ENCODE measurements at places on chromosomes 2 and 18.

DNA sequence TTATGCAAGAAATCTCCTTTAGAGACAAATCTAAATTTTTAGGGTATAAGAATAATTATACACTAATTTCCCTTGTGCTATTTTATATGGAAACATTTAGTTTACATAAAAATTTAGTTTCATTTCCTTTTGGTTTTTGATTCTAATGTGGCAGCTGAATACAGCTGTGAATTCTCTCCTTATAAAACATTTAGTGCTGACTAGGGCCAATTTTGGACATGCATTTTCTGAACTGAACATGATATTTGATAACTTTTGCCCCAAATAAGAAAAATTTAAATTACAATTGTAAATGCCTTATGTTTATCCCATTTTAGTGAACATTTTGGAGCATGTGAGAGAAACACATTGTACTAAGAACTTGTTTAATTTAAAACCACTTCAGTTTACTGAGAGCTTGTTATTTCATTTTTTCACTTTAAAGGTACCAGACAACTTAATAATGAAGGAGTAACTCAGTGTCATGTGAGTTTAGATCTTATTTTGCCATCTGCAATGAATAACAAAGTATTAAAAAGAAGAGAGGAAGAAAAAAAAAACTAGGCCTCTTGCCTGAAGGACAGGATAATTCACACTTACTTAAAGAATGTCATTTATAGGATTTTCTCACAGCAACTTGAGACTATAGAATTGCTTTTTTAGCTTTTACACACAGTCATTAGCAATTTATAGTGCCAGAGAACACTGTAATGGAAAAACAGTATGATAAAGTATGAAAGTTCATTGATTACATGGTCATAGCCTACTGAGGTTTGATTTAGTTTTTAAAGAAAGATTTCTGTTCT lies 209.7 kb downstream of the ERBB4 start:
- DNase-seq = no peak

- DNase-seq = no peak
Measured at GRCh38 chr2:164920430-164920829, 34.9 kb downstream of the SLC38A11 start.

DNA sequence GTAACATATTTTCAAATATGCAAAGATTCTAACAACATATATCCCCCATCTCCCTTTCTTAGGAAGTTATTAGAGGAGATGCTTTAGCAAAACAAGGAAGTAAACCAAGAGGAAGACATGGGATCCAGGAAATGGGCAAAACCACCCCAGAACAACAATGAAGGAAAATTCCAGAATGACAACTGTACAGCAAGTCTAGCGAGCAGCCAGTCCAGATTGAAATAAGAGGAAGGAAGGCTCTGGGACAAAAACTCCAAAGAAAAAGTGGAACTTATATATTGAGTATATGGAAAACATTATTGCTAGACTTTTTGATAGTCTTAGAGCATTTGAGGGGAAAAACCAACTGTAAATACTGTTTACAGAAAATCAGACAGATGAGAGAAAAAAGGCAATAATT lies 2.9 kb upstream of the ARPC2 start:
- DNase-seq = no peak

GRCh38 chr2:55159037-55159651 lies 72.9 kb downstream of the CLHC1 start:
- no peak for DNase-seq

DNA sequence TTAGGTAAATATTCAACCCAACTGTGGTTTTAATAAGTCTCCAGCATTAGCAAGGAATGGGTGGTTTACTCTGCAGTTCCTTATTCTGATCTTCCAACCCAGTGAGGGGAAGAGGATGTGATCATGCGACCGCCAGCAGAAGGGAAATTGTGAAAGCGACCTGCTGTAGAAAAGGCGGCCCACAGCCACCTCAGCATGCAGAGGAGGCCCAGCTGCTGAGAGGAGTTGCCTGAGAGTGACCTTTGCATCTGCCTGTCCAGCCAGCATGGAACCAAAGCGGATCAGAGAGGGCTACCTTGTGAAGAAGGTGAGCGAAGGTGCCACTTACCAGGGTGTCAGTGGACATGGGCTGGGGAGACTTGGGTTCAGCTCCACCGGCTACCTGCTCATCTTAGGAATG lies at the start of gene PLEK:
TSS of gene PLEK (plus strand) at position 196 of the 400 bp plus-strand sequence. CDS start at position 266, 70 bp downstream.
- DNase-seq = no peak

- no peak for DNase-seq
Measured at GRCh38 chr18:55115606-55116005, 156.3 kb upstream of the CCDC68 start.

DNA sequence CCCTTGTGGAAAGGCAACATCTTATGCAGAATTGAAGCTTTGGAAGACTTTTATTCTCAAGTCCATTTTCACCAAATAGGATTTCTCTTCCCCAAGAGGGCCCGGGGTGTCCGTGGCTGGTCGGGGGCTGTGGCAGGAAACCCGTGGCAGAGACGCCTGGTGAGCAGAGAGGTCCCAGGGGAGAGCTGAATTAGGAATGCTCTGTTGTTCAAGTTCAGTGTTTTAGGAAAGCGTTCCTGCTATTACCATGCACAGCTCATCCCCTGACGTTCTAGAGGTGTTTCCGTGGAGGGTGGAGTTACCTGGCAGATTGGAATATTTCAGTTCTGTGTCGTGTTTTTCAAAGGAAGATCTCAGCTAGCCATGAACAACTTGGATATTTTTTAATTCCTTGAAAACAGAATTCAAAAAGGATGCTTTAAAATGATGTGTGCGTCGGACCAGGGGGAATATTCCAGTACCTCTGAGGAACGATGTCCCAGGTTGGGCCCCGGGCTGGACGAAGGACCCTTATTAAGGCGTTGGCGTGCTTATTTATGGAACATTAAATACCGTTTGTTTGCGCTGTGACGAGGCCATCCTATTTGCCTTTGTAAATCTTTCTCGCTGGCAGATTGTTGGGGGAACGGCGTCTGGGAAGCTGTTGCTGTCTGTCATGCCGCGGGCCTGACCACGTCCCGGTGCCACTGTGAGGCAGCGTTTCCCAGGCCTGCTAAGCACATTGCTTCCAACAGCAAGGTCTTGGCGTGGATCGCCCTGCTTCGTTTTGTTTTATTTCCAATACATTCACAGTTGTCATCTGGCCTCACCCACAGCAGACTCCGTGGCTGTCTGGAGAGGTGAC lies 8.2 kb downstream of the NFATC1 start:
- no peak for DNase-seq

- DNase-seq = no peak
Measured at GRCh38 chr18:6569813-6570212, 155.1 kb upstream of the L3MBTL4 start.

DNA sequence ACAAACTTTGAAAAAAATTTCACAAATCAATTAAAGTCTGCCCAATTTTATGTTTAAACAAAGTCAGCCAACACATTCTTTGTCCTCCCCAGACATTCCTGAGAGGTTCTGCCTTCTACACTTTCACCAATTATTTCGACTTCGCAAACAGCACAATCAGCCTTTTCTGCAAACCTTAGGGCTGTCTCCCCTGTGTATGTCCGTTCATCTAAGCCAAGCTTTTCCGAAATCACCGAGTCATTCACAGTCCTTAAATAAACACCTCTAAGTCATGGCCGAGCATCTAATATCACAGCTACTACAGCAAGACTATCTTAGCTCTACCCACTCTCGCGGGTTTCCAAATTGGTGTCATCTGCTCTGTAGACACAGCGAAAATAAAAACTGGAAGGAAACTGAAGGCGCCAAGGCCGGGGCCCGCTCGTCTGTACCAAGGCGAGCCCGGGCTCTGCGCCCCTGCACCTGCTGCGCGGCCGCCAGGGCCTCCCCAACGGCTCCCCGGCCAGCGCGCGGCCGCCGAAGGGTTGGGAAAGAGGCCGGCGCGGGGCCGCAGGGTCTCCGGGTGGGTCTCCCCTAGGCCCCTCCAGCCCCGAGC lies 730 bp downstream of the ODC1 start:
- DNase-seq = no peak

- no peak for DNase-seq
Measured at GRCh38 chr2:70069049-70069448, 18.2 kb upstream of the PCBP1 start.

- no peak for DNase-seq
Measured at GRCh38 chr2:54106631-54107454, 8.6 kb upstream of the ACYP2 start.

GRCh38 chr2:21282515-21282898 lies 158.7 kb downstream of the TDRD15 start:
- no peak for DNase-seq

- no peak for DNase-seq
Measured at GRCh38 chr2:47360283-47360682, 42.7 kb upstream of the MSH2 start.

DNA sequence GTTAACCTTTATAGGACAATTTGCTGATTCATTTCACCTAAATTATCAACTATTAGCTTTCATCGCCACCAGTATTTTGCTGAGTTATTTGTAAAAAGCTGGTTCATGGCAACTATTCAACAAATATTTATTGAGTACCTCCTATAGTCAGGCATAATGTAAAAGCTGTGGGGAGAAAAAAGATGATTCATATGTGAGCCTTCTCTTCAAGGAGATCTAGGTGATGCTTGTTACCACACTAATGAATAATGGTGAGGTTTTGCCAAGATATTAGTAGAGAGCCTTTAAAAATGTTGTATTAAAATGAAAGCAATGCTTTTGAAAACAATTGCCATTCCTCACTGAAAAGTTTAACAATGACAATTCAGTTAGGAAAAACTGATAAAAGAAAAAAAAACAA lies 187.8 kb downstream of the ANKRD44 start:
- no peak for DNase-seq

DNA sequence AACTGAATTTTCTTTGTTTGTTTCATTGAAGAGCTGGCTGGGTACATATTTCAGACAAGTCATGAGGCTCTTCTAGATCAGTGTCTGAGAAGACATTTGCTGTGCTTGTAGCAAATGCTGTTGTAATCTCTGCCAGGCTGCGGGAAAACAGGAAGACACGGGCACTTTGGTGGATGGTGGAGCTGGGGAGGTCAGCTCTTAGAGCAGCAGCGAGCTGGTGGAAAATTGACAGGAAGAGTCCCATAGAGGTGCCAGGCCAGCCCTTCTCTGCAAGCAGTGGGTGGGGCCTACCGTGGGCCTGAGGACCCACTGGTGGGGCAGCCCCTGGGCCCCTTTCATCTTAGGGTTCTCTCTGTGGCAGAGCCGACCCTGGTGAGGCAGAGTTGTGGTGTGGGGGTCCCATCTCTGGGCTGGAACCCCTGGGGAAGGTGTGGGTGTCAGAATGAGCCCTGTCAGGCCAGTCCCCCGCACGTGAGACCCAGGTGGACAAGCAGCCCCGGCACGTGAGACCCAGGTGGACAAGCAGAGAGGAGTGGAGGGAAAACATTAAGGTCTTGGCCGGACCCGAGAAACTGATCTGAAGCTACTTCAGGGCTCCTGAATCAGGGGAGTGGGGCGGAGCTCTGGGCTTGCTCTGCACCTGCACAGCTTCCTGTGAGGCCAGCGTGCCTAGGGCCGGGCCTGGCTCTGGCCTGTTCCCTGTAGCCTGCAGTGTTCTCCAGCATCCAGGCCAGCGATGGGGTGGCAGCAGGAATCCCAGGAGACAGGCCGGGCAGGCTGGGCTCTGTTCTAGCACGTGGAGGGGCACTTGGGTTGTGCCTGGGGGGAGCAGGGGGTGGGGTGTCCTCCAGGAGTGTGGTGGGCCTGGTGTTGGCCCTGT lies 273.5 kb upstream of the HDAC4 start:
- no peak for DNase-seq

GRCh38 chr2:201258666-201259615 lies 1.4 kb upstream of the CASP8 start:
- no peak for DNase-seq

DNA sequence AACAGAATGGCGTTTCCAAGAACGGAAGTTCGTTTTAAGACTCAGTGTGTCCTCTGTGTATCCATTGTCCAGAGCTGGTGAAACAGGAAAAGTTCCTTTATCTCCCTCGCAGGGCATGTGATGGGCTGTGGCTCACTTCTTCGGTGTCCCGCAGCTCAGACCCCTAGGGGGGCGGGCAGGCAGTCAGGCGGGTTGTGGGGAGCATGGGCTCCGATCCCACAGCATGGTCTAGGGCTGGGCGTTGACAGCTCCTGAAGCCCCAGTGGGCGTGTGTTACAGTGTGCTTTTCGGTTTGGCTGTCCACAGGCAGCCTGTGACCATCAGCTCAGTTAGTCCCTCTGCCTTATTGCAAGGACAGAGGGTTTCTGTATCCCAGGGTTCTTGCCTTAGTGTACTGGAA lies 319.6 kb downstream of the AGAP1 start:
- DNase-seq = no peak

DNA sequence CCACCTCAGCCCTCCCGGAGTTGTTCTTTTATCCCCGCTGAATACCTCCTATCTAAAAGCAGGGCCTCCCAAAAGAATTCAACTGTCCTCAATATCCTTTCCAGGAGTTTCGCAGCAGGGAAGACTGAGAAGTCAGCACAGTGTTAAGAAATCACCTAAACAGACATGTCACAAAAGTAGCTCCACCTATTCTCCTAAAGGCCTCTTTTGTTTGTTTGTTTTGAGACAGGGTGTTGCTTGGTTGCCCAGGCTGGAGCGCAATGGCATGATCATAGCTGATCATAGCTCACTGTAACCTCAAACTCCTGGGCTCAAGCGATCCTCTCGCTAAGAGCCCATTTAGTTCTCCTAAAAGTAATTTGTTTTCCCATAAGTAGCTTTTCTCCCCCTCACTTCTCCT lies 53.8 kb downstream of the TEX44 start:
- no peak for DNase-seq

DNA sequence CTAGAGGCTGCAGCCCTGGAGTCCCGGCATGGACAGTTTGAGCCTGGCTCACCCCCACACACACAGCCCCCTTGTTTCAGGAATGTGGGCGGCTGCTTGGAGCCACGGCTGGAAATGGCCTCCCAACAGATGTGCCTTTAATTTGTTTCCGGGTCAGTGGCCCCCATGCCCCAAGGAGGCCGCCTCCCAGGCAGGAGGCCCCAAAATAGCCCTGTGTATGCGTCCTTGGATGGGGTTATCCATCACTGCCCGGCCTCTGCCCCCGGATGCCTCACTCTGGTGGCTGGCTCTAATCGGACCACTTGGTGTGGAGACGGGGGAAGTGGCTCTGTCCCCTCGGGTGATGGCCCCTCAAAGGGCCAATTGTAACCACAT lies 151.9 kb upstream of the MYCN start:
- no peak for DNase-seq

DNA sequence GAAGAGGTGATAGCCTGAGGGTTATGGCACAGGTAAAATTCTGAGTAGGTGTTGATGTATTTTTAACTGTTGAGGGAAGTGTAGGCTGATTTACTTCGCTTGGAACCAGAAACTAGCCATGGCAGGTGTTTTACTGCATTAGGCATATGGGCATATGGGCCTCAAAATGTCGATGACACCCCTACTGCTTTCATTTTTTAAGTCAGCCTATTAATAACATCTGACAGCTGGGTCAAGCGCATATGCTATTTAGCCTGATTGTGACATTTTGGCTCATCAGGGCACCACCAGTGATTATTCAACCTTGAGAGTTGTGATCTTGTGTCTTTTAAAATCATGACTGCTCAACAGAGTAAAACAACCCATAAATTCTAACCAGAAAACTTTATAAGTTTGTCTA lies 1396.9 kb upstream of the NXPH2 start:
- no peak for DNase-seq

DNA sequence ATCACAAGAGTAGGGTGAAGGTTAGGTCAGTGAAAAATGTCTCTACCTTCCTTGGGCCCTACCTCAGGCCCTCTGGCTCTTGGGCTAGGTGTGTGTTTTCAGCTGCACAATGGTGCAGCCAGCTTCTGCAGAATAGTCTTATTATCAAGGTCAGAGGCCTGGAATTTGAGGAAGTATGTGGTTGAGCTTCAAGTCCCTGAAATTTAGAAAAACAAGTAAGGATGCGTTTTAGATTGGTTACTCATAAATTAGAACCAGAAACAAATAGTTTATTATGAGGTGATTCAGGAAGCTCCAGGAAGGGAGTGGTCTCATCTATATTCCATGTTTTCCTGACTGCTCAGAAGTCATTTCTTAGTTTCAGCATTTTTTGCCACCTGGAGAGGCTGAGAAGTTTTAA lies 204.2 kb upstream of the CELF4 start:
- no peak for DNase-seq

All from NCI-H1436 treated with DMSO at 0.1 percent for 48 hours (cell line).